ENCODE measurements at places on chromosomes 3 and 15. TPM values are rescaled to one million over a fixed set of nuclear protein-coding genes. Genes with fewer than 3 reads are reported as not detected.

GP5 gene
- 0.18 TPM for total RNA-seq

GRCh38 chr15:88648357-88649214, 9.8 kb downstream of the ISG20 start:
- DNase-seq: peak; percentile 69

ZNF385D gene
- total RNA-seq: not detected

DNA sequence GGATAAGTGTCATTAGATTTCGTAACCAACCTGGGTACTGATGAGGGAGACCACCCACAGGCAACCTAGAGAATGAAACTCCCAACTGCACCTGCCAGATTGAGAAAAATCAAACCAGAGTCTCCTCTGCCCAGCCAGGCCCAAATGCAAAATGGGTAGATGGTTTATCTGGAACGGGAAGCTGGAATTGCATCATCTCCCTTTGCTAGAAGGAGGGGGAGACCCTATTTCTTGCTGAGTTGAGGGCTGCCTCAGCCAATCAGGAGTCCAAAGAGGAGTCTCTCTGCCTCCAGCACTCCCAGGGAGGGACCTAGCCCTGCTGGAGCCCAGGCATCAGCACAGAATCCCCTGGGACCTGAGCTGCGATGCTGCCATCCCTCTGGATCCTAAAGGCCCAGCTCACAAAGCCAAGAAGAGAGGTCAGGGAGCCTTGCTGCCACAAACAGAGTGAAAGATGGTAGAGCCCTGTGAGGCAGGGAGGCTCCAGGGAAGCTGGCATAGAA, 8.1 kb downstream of the RMDN3 start:
- DNase-seq: no peak

- peak; percentile 5 for DNase-seq
These were observed 423.1 kb downstream of the CNTN6 start for GRCh38 chr3:1515882-1516281.

TMEM45A gene
- 2.2 TPM for total RNA-seq

DNA sequence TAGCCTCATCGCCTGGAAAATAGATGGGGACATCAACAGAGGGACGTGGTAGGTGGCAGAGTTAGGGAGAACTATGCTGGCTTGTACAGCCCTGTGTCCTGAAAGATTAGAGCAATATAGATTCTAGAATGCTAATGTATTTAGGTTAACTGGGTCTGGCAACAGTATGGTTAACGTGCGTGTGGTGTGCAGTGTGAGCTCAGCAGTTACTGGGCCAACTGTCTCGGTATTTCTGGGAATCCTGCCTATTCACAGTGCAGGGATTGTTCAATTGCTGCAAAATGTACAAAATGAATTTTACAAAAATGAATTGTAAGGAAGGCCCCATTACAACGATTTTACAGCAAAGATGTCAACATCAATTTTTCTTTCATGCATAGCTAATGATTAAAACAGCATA, 20.6 kb downstream of the MEIS2 start:
- peak; percentile 87 for DNase-seq

Measured in stomach (tissue), 19 donors.